ENCODE measurements at places on chromosomes 3 and 15. TPM values are rescaled to one million over a fixed set of nuclear protein-coding genes. Genes with fewer than 3 reads are reported as not detected.

The GP5 gene
- 0.22 TPM for total RNA-seq

The ST3GAL6 gene
- total RNA-seq, result 87.0 TPM

The PTH1R gene
- 5.4 TPM for total RNA-seq

The PFN2 gene
- 84.8 TPM for total RNA-seq

The ATP13A4 gene
- total RNA-seq, result not detected

The NR2E3 gene
- total RNA-seq, result not detected

Measured in cardiac septum (tissue), 1 donor.